ENCODE measurements at places on chromosomes 12 and 14.

DNA sequence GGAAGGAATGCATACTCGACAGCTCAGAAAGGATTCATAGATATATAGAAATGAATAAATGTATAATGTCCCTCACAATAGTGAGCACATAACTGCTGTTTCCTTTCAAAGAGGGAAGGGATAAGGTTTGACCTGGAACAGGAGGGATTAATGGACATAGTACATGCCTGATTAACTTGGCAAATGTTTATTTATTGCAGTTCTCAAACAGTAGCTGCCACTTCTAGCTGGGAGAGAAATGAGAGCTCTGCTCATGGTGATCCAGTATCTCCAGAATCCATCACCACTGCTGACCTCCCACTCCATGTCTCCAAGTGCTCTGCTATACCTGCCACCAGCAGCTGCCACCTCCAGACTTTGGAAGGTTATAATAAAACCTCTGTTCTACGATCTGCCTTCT is 108.1 kb downstream of the LRIG3 start:
- DNase-seq = no peak

GRCh38 chr12:99914206-99914605 is 70.5 kb downstream of the ANKS1B start:
- DNase-seq = no peak

- no peak for DNase-seq
Measured at GRCh38 chr12:57764662-57765002, 2.2 kb downstream of the CYP27B1 start.

DNA sequence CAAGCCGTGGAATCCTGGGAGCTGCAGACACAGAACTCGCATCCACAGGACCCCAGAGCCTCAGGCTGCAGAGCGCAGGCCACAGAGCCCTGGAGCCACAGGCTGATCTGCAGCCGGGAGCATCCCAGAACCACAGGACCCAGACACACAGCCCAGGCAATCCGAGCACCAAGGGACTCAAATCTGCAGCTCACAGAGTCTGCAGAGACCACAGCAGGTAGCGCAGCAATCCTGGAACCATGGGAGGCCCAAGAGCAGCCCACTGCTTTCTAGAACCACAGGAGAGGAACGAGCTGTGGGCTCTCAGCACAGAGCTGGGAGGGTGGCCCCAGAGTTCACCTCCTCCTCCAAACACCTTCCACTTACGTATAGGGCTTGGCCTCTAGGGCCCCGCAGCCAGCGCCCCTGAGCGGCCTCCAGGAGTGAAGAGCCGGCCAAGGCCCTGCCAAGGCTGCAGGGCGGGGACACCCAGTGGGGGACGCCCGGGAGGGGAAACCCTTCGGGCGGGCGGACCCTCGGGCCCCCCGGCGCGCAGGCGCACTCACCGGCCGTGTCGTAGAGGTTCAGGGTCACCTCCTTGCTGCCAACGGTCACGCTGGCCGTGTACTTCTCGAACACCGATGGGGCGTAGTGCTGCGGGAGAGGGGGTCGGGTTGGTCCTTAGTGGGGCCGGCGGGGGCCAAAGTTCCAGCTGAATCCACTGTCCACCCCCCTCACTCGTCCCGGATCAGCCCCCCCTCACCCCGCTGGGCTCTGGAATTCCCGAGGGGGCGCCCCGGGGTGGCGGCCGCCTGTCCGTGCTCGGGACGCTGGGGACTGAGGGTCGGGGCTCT is 665 bp downstream of the RHOF start:
- DNase-seq = no peak

GRCh38 chr14:65696801-65697200 is 284.3 kb downstream of the FUT8 start:
- no peak for DNase-seq

GRCh38 chr14:92348154-92348553 is 25.2 kb downstream of the SLC24A4 start:
- no peak for DNase-seq

DNA sequence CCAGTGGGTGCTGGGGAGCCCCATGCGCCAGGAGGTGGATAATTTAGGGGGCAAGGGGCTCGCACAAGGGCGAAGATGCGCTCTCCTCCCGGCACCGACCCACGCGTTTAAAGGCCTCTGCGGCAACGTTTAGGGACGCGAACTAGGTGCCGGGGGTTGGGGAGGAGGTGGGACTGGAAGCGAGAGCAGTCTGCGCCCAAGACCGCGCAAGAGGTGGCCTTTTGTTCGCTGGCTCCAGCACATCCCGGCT is 1.3 kb downstream of the SLC38A1 start:
- no peak for DNase-seq

- no peak for DNase-seq
Measured at GRCh38 chr12:124049451-124050094, 76.6 kb downstream of the ZNF664 start.

- DNase-seq = no peak
Measured at GRCh38 chr12:47878918-47879481, 25.8 kb downstream of the VDR start.

GRCh38 chr14:45091710-45092109 is 7.8 kb downstream of the PRPF39 start:
- DNase-seq = no peak

GRCh38 chr14:106141242-106142220 is 615.1 kb downstream of the TMEM121 start:
- no peak for DNase-seq

GRCh38 chr14:25259470-25259869 is 209.5 kb upstream of the STXBP6 start:
- DNase-seq = no peak

- no peak for DNase-seq
Measured at GRCh38 chr14:69572030-69572840, 2.4 kb downstream of the CCDC177 start.

DNA sequence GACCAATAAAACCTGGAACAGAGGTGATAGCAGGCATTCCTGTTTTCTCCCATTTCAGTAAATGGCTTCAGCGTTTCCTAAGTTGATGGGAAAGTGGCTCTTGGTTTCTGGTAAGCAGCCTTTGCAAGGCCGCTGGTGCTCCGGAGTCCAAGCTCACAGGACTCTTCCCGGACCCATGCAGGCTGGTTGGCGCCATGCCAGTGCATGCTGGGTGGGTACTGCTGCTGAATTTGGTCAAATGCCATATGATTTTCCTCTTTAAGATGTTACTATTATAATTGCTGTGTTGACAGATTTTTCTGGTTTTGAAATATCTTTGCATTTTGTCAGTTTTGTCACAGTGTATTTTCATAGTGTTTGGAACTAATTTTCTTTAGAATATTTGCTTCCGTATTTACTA is 27.7 kb downstream of the PPP2R5C start:
- no peak for DNase-seq

GRCh38 chr12:25058012-25058411 is 109.1 kb upstream of the BCAT1 start:
- DNase-seq = no peak

- no peak for DNase-seq
Measured at GRCh38 chr12:106831699-106832098, 57.2 kb downstream of the RIC8B start.

DNA sequence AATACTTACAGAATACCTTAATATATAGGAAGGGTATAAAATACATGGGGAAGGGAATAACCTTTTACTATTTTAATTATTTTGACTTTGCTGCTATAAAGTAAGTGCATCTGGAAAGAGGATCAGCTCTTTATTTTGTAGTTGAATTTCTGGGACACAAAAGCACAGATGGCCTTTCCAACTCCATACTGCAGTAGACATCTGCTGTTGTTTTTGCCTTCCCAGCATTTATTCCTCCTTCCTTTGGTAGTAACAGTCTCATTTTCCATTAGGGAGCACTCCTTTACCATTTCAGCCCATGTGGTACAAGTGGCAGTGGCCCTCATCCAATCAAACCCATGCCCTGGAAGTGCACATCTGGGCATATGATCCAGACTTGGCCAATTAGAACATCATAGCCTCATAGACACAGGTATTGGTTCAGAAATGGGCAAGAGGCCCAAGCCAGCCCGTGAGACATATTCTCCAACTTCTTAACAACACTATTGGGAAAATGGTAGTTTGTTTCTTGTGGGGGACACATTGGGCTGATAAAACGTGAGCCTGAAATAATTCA is 64.8 kb upstream of the YARS2 start:
- no peak for DNase-seq

GRCh38 chr14:96246539-96246847 is 9.5 kb upstream of the BDKRB1 start:
- no peak for DNase-seq

DNA sequence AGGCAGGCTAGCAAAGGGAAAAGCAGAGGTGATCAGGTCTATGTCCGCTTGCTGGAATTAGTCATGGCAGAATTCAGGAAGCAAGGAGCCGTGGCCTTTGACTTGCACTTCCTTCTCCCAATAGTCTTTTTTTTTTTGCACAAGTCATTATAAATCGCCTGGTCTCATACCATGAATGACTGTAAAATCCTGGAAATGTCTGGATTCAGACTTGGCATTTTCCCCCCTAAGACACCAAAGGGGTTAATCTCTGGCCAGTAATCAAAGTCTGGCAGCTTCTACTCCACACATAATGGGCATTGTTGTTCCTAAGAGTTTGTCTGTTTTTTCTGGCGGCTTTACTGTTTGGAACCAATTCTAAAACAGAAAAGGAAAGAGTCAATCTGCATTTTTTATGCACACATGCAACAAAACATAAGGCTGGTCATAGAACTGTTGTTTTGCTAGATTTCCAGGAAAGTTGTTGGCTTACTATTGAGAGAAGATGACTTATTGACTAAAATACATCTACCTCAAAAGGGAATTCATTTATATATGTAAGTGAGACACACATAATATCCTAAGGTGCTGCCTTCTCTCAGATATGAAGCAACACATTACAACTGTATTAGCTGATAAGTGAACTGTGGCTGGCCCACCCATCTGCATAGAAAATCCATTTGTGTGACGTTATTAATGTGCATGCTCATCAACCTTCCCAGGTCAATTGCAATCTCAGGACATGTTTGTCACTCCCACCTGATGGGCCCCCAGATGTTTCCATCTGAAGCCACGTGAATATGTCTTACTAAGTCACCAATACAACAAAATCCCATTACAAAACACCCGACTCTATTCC is 157.3 kb downstream of the BTG1 start:
- no peak for DNase-seq

DNA sequence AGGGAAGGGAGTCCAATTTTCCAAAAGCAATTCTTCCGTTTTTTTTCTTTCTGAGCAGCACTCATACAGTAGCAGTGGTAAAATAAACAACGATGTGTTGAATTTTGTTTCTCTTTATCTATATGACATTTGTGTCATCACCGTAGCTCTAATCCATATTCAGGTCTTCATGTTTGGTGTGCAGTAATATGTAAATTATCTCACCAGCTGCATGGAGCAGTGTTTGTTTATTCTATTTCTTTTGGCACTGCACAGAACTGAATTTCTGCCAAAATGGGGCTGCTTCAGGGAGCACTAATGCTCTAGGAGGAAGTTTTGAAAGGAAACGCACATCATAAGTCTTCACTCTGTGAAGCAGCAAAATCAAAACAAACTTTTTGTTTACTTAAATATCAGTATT is 130.0 kb upstream of the NPAS3 start:
- no peak for DNase-seq

DNA sequence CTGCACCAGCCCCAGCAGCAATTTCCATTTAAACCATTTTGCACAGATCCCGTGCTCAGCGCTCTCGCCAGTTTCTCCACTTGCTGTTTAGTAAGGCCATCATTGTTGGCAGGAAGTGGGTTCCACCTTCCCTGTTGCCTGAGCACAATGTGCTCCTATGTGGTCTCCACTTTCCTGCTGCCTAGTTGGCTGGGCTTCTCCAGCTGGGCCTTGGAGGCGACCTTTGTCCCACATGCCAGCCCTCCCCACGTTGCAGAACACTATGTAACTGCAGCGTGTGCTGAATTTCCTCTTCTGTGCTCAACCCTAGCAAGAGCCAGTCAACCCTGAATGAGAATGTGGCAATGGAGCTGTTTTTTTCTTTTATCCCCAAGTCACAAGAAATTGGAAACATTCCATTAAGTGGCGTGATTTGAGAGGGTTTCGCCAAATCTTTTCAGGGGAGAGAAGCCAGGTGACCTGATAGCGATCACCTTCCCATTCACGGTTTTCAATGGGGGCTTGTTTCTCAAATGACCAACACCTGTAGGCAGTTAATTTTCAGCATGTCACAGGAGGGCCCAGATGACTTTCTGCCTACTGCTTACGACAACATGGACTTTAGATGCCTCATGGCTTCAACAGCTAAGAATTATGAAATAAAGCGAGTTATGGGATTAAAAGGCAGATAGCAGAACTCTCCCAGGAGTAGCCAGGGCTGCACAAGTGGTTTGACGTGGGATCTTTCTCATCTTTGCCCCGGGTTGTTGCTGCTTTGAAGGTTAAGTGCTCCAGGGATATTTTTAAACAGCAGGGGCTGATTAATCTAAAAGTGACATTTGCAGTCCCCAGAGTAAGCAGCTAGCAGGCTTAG is at the start of gene ACACB:
TSS of gene ACACB (plus strand) at position 830 of the 853 bp plus-strand sequence. CDS start 22,819 bp downstream, outside the sequence.
- no peak for DNase-seq

DNA sequence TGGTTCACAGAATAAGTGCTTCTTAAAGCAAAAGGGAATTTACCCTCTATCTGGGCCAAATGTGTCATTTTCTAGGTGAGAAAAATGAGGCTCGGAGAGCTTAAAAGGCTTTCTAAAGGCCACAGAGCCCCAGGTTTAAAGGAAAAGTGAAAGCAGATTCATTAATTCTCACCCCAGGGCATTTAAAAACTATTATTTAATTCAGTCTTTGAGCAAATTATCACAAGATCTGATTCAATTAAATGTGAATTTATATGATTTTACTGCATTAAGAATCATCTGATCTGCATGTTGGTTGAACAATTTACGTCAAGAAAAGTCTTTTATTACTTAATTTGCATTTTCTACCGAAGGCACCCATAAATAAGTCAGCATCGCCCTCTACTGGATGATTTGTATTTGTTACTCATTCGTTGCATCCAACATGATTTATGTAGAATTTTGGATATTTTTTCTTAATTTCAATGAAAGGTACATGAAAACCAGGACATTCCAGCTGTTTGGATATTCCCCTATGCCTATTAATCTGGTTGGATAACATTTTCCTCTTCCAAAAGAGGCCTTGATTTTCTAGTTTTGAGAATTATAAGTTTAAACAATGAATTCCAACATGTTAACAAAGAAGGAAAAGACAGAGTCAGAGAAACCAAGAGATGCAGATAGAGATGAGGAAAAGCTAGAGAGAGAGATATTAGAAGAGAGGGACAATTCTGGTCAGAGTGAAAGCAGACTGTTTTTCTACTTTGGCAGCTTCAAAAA is 19.1 kb upstream of the DHRS7 start:
- DNase-seq = no peak

DNA sequence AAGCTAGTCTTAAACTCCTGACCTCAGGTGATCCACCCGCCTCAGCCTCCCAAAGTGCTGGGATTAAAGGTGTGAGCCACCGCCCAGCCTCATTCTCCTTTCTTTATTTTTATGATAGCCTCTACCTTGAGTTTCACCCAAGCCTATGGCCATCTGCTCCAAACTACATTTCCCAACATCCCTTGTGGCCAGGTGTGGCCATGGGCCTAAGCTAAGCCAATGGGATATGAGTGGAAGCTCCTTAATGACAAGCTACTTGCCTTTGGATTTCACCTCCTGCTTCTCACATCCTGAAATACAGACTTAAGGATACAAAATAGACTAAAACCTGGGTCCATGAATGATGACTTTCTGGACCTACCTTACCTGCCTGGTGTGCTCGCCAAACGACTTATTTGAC is 46.2 kb downstream of the DPF3 start:
- no peak for DNase-seq

- no peak for DNase-seq
Measured at GRCh38 chr12:118150625-118151024, 14.7 kb downstream of the PEBP1 start.
